Forelimb muscle (tissue), 1 donor: ENCODE measurements at places on chromosomes 1 and 21. TPM values are rescaled to one million over a fixed set of nuclear protein-coding genes. Genes with fewer than 3 reads are reported as not detected.

DNA sequence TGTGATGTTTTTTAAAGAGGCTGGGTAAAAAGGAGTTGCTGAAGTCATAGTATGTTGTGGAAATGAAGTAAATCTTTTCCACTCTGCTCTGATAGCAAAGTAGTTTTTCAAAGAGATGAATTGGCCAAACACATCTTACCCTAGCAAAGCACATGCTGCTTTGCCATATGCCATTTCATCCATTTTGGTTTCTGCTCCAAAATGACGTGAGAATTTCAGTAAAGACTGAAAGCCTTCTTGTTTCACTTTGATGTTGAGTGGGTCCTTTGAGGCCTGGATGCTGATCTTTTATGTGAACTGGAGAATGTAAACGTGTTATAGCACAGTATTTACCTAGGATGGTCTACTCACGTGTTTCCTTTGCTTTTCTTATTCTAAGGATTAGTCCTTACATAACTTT lies 73.3 kb upstream of the PGD start:
- no peak for DNase-seq

- DNase-seq: no peak
Measured at GRCh38 chr1:10338611-10339010, 60.3 kb upstream of the PGD start.

The OVAAL gene
- 0.09 TPM for polyA plus RNA-seq

- DNase-seq: no peak
Measured at GRCh38 chr1:53501065-53502005, 42.1 kb downstream of the DMRTB1 start.
